ENCODE measurements at places on chromosomes 11 and 22.

DNA sequence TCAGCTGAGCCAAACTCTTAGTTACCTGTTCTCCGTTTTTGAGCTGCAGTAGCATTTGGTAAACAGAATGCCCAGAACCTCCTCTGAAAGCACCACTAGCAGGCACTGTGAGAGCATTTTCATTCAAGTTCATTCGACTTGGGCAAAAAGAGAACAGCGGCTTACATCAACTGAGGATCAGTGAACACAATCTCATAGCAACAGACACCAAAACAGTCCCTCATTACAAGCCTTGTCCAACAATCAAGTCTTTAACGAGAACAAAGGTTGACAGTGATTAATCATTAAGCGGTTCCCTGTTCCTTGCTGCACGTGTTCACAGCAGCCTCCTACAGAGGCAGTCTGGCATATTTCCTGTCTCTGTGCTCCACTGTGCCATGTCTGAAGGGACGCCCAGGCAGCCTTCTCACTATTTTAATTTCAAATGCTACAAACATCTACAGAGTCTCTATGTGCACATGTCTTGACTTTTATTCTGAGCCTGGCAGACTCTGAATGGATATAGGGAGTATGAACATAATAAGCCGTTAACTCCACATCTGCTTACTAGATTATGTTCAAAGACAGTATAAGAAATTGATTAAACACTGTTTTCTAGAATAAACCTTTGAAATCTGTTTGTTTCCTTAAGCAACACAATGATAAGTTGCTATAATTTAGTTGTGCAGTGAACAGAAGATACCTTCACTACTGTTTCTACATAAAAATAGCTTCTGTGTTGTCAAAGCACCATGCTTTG, 88.3 kb upstream of the MTMR2 start:
- no peak for DNase-seq

- DNase-seq: no peak
Observed at GRCh38 chr11:9688716-9689511, 25.0 kb downstream of the SWAP70 start.

- no peak for DNase-seq
Observed at GRCh38 chr22:17243524-17243923, 24.3 kb upstream of the ADA2 start.

- no peak for DNase-seq
Observed at GRCh38 chr22:26797910-26798309, 140.5 kb downstream of the MIAT start.

DNA sequence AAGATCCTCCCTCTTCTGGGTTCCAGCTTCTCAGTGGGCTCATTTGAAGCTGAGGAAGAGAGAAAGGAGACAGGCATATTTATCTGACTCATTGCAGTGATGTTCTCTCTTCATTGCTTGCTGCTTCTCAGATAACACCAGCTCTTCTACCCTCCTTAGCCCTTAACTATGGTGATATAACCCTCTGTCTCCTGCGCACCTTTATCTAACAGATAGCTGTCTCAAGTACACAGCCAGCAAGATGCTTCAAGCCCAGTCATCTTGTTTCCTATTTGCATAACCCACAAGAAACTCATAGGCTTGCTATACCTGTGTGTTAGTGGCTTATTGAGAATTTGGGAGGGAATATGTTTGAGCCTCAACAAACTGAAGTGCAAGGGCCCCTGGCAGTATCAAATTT, 12.6 kb downstream of the PRSS23 start:
- DNase-seq: no peak

- DNase-seq: no peak
Observed at GRCh38 chr22:46220921-46221320, 29.2 kb downstream of the CDPF1 start.

- DNase-seq: no peak
Observed at GRCh38 chr11:64869571-64870175, 8.7 kb downstream of the EHD1 start.

DNA sequence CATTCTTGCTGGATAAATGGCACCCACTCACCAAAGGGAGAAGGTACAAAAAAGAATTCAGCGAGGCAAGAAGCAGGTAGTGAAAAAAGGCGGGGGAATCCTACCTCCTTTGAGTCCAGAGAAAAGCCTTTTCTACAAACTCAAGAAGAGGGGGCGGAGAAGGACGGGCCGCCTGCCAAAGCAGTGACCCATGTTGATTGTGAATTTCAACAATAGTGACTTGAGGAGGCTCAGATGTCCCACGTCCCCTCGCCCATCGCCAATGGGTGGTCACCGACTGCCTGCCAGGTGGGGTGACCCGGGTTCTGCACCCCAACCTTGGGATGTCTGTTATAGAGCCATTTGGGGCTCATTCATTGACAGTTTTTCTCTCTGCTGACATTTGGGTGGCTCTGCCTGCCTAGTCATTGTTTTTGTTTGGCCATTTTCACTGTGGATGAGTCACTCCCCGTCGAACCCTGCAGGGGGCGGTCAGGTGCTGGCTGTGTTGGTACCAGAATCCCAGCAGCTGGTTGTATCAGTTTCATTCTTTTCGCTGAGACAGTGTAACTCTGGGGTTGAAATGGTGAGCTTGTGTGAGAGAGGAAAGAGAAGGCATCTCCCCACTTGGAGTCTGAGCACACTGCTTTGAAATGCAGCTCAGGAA, 163.4 kb upstream of the NCAM1 start:
- DNase-seq: peak; percentile 9

- DNase-seq: no peak
Observed at GRCh38 chr11:47020793-47021526, 84.4 kb downstream of the CSTPP1 start.

DNA sequence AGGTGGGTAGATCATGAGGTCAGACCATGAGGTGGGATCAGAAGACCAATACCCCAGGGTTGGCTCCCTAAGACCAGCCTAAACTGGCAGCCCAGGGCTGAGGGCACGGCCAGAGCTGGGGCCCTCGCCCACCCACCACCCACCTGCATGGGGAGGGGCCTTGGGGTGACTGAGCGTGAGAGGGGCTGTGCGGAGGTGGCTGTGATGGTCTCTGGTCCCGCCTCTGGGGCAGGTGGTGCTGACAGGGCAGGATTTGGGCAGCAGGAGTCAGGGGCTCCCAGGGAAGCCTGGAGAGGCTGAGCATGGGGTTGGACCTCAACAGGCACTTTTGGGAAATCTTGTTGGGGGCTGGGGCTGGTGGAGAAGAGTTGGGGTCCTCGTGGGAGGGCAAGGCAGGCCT, 39.8 kb upstream of the MUC5AC start:
- no peak for DNase-seq

DNA sequence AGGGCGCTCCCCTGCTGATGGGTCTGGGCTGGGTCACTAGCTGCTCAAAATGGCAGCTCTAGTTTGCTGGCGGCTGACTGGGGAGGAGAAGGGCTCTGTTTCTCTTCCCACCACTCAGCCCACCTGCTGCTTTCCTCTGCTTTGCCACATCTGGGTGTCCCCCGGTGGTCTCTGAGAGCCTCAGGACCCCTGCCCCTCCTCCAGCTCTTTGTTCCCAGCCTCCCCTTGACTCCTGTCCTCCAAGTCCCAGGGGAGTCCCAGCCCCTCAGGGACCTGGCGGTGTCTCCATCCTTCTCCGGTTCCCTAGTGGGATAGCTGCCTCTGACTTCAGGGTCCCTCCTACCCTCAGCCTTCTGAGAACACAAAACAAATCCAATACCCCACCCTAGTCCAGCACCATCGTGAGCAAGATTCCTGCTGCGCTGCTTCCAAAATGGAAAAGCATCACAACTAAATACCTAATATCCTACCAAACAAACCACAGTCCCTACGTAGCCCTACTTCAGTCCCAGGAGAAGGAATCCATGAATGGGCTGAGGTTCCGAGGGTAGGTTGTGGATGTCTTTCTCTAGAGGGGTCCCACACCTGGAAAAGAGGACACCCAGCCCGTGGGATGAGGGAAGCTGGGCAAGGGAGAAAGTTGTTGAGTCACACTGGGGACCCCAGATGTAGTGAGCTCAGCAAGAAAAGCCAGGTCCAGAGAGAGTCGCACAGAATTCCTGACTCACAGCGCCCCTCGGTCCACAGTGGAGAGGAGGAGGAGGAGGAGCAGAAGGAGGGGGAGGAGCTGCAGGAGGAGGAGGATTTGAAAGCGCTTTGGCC, 45.0 kb upstream of the NNMT start:
- no peak for DNase-seq

DNA sequence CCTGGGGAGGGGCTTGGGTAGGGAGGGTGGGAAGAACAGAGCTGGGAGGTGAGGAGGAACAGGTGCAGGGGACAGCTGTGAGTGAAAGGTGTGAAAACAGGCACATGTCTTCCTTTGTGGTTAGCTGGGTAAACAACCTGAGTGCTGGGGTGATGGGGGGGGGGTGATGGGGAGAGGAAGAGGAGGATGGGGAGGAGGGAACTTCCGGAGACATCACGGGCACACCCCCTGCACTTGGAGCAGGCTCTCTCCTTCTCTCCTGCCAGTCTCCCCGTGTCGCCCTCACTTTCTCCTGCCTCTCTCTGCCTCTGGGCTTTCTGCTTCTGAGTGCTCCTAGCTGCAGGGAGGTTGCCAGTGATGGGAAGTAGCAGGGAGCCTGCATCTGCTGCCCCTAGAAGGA, 8.8 kb downstream of the CXCR5 start:
- DNase-seq: no peak

- DNase-seq: no peak
Observed at GRCh38 chr11:36724742-36725385, 126.8 kb upstream of the RAG2 start.

GRCh38 chr11:61295596-61295926, 445 bp upstream of the VWCE start:
- no peak for DNase-seq

DNA sequence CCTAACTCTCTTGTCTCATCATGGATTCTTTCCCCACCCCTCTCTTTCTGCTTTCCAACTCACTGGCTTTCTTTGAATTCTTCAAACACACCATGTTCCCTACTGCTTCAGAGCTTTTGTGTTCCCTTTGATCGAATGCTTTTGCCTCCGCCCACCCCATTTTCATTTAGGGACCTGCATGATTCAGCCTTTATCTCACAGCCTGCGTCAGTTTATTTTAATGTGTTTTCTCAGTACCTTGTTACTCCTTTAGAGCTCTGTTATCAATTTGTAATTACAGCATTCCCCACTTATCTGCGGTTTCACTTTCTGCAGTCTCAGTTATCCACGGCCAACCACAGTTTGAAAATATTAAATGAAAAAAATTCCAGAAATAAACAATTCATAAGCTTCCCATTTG, 451.3 kb downstream of the METTL15 start:
- no peak for DNase-seq

GRCh38 chr11:132099692-132100091, 729.3 kb downstream of the NTM start:
- DNase-seq: no peak

DNA sequence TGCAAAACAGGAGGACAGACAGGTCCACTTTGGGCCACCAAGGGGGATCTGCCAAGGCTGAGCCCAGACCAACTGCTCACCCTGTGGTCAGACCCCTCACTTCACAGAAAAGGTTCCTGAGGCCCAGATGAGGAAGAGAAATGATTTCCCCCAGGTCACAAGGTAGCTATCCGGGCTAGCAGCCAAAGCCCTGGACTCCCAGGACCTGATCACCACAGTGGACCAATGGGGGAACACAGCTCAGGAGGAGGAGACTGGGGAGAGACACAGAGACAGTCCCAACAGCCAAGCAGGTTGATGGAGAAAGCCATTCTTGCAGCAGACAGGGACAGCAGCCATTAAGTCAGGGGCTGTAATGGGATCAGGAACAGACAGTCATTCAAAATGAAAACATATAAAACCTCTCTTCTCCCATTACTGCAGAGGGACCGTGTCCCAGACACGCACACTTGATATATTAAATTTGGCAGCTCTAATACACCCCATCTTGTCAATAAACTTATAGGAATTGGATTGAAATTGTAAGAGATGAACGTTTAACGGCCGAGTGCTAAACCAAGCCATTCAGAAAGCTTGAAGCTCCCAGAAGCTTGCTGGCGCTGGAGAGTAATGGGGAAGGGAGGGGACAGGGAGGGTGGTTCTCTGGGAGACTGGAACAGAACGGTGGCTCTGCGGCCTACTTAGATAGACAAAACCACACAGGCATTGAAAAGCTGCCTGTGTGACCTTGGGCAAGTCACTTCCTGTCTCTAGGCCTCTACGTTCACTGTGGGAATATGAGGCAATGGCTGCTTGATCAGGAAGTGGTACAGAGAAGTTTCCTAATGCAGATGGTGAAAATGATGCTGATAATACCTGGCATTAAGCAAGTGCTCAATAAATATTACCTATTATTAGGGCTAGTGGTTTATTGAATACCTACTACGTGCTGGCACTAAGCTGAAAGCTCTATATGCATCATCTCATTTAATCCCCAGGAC, 16.0 kb downstream of the ZMAT5 start:
- DNase-seq: no peak

- no peak for DNase-seq
Observed at GRCh38 chr22:46147471-46148267, 2.7 kb upstream of the PPARA start.

GRCh38 chr11:86063536-86063935, 5.3 kb downstream of the PICALM start:
- DNase-seq: no peak

- DNase-seq: peak; percentile 81
Observed at GRCh38 chr22:39528681-39529486, 3.7 kb downstream of the RPS19BP1 start.

GRCh38 chr22:29194184-29194583, 11.5 kb upstream of the EMID1 start:
- no peak for DNase-seq

DNA sequence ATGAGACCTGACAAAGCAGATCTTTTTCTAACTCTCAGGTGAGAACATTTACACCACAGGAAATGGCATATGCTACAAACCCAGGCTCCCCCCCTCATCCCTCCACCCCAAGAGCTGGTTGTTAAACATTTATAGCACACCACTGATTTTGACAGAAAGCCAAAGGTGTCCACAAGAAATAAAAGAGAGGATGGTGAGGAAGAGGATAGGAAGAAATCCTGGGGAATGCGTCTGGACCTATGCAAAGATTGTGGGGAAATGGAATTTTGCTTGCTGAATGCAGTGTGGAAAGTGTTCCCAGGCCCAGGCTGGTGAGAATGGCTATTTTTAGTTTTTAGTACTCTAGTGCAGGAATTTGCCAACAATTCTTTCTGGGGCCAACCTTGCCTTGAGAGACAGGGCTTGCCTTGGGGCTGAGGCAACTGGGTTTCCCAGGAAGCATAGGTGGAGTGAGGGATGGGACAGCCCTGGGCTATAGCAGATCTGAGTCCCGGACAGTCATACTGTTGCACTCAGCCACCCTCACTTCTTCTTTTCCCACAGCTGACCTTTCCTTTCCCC, 163.9 kb downstream of the ADAMTS15 start:
- DNase-seq: no peak

DNA sequence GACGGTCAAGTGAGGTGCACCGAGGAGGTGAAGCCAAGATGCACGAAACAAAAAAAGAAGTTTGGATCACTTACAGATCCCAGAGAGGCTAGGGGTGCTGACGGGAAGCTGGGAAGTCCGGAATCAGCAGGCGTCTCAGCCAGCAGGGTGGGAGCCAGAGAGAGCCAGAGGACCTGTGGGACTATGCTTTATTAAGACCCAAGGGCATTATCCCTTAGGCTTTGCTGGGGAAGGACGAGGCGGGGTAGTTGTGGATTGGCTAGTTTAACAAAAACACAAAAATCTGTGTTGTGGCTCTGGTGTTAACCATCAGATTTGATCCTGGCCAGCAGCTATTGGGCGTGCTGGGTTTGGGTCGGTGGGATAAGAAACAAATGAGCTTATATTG, 427.1 kb downstream of the DYNC2H1 start:
- no peak for DNase-seq

GRCh38 chr11:3824714-3825472, 15.9 kb downstream of the RHOG start:
- peak; percentile 62 for DNase-seq

GRCh38 chr11:69905611-69906452, 86.6 kb upstream of the FGF3 start:
- no peak for DNase-seq

GRCh38 chr22:44661070-44661469, 40.9 kb upstream of the PRR5 start:
- DNase-seq: no peak
